ENCODE measurements at places on chromosomes 1 and 21. TPM values are rescaled to one million over a fixed set of nuclear protein-coding genes. Genes with fewer than 3 reads are reported as not detected.
A peak's percentile ranks its signal among the peaks of the same experiment; 100 is the strongest.

ASB17 gene
- not detected for total RNA-seq

HCRTR1 gene
- not detected for total RNA-seq

NID1 gene
- total RNA-seq: not detected

S100A14 gene
- not detected for total RNA-seq

PRR9 gene
- not detected for total RNA-seq

CFAP74 gene
- total RNA-seq: not detected

JAM2 gene
- total RNA-seq: 0.23 TPM

- H3K4me3 ChIP-seq: no peak overlapping the region
- H3K4me1 ChIP-seq: no peaks in the 10 kb centered on the region
- H3K27me3 ChIP-seq: no peaks in the 10 kb centered on the region
- H3K27ac ChIP-seq: no peak overlapping the region
- no peak for DNase-seq
Observed at GRCh38 chr1:83834621-83835264, 164.2 kb downstream of the TTLL7 start.

GRCh38 chr1:198747127-198747526 is 108.3 kb downstream of the PTPRC start:
- H3K36me3 ChIP-seq: peaks cover 41% of the 10 kb centered on the region
- H3K4me3 ChIP-seq: no peak overlapping the region
- no peaks in the 10 kb centered on the region for H3K27me3 ChIP-seq
- DNase-seq: no peak

DNA sequence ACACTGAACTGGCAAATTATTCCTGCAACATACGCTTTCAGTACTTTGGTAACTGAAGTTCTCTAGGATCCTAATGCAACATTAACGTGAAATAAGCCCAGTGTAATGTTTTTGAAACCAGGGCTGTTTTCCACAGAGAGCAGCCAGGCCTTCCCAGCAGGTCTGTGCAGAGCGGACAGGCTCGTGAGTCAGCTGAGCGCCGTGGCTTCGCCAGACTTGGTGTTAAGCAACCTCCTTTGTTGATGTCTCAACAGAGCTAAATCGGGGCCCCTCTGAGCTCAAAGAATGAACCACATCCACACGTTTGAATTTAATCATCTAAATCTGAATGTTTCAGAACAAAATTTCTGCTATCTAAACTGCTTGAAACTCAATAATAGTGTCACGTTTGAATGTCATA is 181.8 kb upstream of the FMN2 start:
- peaks cover 1% of the 10 kb centered on the region for H3K27me3 ChIP-seq
- no peak overlapping the region for H3K27ac ChIP-seq
- DNase-seq: no peak
- no peaks in the 10 kb centered on the region for H3K36me3 ChIP-seq

- H3K4me1 ChIP-seq: no peaks in the 10 kb centered on the region
Observed at GRCh38 chr1:4107291-4107690, 207.2 kb upstream of the C1orf174 start.

- H3K36me3 ChIP-seq: no peaks in the 10 kb centered on the region
- no peaks in the 10 kb centered on the region for H3K27me3 ChIP-seq
- no peak overlapping the region for H3K4me3 ChIP-seq
- no peak overlapping the region for H3K27ac ChIP-seq
- H3K4me1 ChIP-seq: no peaks in the 10 kb centered on the region
Observed at GRCh38 chr1:6300342-6301048, 39.6 kb upstream of the GPR153 start.

GRCh38 chr1:205942631-205943159 is 561 bp downstream of the SLC26A9 start:
- H3K27me3 ChIP-seq: peaks cover 61% of the 10 kb centered on the region
- no peak overlapping the region for H3K4me3 ChIP-seq
- no peak for DNase-seq
- no peak overlapping the region for H3K27ac ChIP-seq
- H3K36me3 ChIP-seq: no peaks in the 10 kb centered on the region
- H3K4me1 ChIP-seq: peaks cover 6% of the 10 kb centered on the region

DNA sequence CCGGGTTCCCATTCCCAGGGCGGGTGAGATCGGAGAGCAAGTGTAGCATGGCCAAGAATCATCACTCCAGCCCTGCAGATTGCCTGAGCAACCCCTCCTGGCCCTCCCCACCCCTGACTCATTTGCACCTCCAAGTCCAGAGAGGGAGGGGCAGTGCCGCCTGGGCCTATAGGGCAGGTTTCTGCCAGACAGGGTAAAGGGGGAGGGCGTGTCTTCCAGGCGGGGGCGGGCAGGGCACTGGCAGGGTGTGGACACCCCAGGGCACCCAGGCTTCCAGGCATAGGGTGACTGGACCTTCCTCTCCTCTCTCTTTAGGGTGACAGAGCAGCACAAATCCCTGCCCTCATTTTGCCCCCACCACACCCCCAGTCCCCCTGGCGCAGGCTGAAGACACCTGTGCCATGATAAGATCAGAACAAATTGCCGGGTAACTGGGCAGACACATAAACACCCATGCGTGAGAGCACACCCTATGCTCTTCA is 3.2 kb upstream of the CRYBG2 start:
- peaks cover 37% of the 10 kb centered on the region for H3K4me1 ChIP-seq
- DNase-seq: no peak
- peaks cover 3% of the 10 kb centered on the region for H3K27me3 ChIP-seq
- no peaks in the 10 kb centered on the region for H3K36me3 ChIP-seq

DNA sequence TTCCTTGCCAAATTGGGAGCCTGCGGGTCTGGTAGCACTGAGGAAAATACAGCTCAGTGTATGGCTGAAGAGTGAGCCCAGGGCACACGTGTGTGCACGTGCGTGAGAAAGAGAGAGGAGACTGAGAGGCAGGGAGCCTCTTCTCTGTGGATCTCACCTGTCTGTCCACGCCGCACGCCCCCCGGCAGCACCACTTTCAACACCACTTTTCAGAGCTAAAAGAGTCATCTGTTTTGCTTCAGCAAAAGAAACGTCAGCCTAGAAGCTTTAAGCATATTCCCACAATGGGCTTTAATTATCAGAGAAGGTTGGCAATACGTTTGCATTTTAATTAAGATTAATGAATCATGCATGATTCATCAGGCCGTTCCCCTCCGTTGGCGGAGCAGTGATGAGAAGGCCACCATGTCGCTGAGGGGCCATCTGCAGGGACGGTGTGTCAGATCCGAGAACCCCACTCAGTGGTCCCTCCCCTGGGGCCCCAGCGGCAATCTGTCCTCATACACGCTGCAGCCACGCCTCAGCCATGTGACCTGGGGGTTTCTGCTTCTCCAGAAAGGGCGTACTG is 56.8 kb downstream of the SIK1 start:
- no peak overlapping the region for H3K4me3 ChIP-seq
- H3K36me3 ChIP-seq: no peaks in the 10 kb centered on the region
- no peak for DNase-seq

DNA sequence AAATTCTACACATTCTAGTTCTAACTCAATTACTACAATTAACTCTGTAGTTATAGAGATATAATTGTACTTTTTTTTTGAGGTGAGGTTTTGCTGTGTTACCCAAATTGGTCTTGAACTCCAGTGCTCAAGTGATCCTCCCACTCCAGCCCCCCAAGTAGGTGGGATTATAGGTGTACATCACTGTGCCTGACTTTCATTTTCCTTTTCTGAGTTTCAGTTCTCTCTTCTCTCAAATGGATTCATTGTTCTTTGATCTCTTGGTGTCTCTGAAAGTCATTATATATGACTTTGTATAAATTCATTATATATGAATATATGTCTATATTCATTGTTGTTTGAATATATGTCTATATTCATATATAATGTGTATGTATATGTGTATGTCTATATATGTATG is 74.0 kb upstream of the GALNT2 start:
- peaks cover 3% of the 10 kb centered on the region for H3K27me3 ChIP-seq
- DNase-seq: no peak
- H3K4me3 ChIP-seq: no peak overlapping the region
- no peak overlapping the region for H3K27ac ChIP-seq
- H3K36me3 ChIP-seq: no peaks in the 10 kb centered on the region

- H3K27me3 ChIP-seq: peaks cover 9% of the 10 kb centered on the region
- H3K4me1 ChIP-seq: no peaks in the 10 kb centered on the region
- H3K4me3 ChIP-seq: no peak overlapping the region
- no peaks in the 10 kb centered on the region for H3K36me3 ChIP-seq
- no peak overlapping the region for H3K27ac ChIP-seq
- DNase-seq: no peak
Observed at GRCh38 chr1:224767676-224768075, 151.6 kb downstream of the CNIH3 start.

DNA sequence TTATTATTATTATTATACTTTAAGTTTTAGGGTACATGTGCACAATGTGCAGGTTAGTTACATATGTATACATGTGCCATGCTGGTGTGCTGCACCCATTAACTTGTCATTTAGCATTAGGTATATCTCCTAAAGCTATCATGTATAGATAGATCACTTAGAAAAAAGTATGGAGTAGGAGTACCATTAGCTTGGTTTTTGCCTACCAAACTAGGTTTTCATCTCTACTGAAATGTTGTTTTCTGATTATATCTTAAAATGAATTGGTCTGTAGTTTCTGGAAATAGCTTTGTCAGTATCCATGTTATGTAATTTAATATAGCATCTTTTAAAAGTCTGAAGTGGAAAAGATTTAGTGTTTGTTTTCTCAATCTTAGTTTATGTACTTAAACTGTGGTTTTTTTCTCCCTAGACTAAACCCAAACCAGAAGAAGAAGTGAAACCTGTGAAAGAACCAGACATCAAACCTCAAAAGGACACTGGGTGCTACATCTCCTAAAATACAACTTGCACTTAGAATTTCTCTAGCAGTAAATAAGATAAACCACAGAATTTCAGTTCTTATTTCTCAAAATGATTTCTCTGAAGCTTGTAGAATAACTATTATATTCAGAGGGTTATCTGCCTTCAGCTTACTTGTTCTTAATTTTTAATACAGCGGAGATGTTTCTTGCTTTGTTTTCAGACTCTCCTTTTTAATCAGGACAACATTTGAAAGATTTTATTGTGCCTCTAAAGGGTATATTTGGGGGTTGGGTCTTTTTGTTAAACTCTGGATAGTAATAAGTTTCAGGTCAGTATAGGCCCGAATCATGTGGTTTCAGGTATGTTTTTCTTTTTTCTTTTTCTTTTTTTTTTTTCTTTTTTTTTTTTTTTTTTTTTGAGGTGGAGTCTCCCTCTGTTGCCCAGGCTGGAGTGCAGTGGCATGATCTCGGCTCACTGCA is 4.5 kb upstream of the FAM177B start:
- peak overlapping the region; percentile 21 for H3K27ac ChIP-seq
- peaks cover 74% of the 10 kb centered on the region for H3K36me3 ChIP-seq
- no peak for DNase-seq
- no peak overlapping the region for H3K4me3 ChIP-seq
- no peaks in the 10 kb centered on the region for H3K27me3 ChIP-seq

GRCh38 chr1:246302251-246302625 is 204.8 kb downstream of the SMYD3 start:
- H3K27ac ChIP-seq: no peak overlapping the region
- no peaks in the 10 kb centered on the region for H3K27me3 ChIP-seq
- DNase-seq: no peak
- H3K36me3 ChIP-seq: peaks cover 28% of the 10 kb centered on the region
- H3K4me1 ChIP-seq: peaks cover 4% of the 10 kb centered on the region
- H3K4me3 ChIP-seq: no peak overlapping the region

DNA sequence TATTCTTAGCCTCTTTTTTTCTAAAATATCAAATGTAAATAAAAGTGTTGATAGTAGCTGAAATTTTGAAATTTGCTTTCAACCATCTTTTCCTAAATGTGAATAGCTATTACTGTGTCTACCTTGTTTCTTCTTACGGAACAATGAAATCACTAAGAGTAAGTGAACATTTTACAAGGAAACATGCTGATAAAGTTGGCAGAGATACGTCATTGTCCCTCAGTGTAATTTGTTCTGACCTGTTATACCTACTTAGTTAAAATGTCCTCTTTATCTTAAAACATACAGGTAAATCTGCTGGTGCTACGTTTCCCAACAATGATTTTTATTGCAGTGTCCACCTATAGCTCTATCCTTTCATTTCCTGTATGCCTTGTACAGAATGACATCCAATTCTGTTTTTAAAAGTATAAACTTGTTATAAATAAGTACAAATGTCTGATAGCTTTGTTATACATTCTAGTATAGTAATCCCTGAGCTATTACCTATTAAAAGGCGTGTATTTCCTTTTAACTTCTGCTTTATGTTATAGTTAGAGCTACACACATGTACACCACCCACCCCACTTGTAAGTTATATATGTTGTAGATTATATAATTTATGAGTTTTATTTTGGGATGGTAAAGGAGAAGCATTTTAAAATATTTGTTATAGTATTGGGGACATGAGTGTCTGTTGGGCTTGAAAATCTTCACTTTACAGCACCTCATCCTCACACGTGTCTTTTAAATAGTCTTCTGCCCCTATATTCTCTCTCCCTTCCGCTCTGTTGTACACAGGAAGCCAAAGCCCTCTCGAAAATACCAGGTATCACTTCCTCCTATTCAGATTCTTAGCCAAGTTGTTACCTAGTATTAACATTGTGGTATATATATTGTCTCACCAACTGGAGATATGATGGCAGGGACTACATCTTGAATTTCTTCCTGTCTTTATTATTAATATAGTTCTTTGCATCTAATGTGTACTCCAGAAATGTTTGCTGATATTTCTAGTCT is 25.2 kb downstream of the LAMC1 start:
- H3K4me1 ChIP-seq: no peaks in the 10 kb centered on the region
- no peak overlapping the region for H3K27ac ChIP-seq
- H3K36me3 ChIP-seq: peaks cover 5% of the 10 kb centered on the region
- H3K27me3 ChIP-seq: peaks cover 42% of the 10 kb centered on the region

DNA sequence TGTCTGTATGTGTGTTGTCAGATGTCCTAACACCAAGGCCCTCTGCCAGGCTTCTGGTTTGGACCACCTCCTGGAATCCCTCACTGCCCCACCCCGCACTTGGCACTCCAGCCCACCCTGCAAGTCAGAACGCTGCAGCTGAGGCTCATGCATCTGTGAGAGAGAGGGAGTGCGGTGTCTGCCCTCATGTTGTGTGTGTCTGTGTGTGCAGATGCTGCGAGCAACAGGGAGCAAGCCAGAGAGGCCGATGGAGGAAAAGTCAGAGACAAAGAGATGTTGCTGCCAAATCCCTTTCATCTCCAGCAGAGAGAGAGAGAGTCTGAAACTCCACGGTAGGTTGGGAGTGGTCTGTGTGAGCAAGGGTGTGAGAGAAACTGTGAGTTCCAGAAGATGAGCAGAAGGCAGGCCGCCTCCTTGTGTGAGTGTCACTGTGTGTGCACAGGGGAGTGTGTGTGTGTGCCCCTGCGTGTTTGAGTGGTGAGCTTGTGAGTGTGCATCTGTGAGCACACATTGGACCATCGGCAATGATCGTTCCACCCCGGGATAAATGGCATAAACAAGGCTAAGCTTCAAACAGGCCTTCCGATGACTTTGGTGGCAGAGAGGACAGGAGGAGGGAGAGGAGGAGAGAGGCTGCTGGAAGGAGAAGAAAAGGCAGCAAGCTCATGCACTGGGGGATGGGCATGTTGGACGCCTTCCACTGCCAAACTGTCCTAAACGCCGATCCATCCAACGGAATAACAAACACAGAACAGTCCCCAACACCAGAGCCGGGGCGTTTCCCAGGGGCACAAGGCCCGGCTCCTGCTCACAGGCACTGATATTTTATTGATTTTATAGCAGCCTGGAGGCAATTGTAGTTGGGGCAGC is 99.2 kb upstream of the GRIK3 start:
- H3K27ac ChIP-seq: no peak overlapping the region
- H3K36me3 ChIP-seq: no peaks in the 10 kb centered on the region
- H3K4me1 ChIP-seq: no peaks in the 10 kb centered on the region
- peaks cover 66% of the 10 kb centered on the region for H3K27me3 ChIP-seq

- no peak for DNase-seq
- H3K4me1 ChIP-seq: no peaks in the 10 kb centered on the region
- no peak overlapping the region for H3K4me3 ChIP-seq
- no peak overlapping the region for H3K27ac ChIP-seq
- peaks cover 19% of the 10 kb centered on the region for H3K27me3 ChIP-seq
- no peaks in the 10 kb centered on the region for H3K36me3 ChIP-seq
Observed at GRCh38 chr1:77057994-77058585, 161.1 kb downstream of the PIGK start.

Data from naive thymus-derived CD8-positive, alpha-beta T cell (primary cell).